ENCODE measurements at places on chromosomes 12 and 14.

- no peak for DNase-seq
Measured at GRCh38 chr14:105503935-105504692, 13.1 kb downstream of the TEDC1 start.

- DNase-seq, result no peak
Measured at GRCh38 chr14:64281805-64282204, 12.4 kb downstream of the ESR2 start.

DNA sequence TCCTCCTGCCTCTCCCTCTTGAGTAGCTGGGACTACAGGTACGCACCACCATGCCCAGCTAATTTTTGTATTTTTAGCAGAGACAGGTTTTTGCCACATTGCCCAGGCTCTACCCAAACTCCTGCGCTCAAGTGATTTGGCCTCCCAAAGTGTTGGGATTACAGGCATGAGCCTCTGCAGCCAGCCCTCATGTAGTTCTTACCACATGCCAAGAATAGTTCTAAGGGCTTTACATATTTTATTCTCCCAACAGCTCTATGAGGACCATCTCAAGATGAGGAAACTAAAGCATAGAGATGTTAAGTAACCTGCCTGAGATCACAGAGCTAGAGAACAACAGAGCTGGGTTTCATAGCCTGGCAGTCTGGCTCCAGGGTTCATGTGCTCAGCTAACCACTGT lies 37.9 kb upstream of the ALDH2 start:
- no peak for DNase-seq

GRCh38 chr14:30581283-30581625 lies 22.3 kb downstream of the G2E3 start:
- DNase-seq, result no peak

DNA sequence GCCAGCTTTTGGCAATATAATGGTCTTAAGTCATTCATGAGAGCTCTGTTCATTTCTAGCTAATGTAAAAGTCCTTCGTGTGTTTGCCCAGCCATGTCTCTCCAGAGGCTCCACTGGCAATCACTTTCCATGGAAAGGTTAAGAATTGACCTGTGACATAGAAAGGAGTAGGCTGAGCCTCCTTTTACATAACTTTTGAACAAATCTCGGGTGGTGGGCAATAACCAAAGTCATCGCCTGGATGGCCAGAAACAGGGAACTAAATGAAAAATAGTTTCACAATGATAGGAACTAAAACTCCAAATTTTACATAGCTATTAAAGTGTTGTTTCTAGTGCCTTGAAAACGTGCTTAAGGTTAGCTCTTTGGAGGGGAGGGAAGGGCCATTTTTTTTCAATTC lies 6.5 kb downstream of the BHLHE41 start:
- no peak for DNase-seq

- DNase-seq, result peak; percentile 38
Measured at GRCh38 chr12:104524034-104524832, 67.5 kb downstream of the CHST11 start.

Measured in AG08395 (cell line).